ENCODE measurements at places on chromosomes 2 and 18.
A peak's percentile ranks its signal among the peaks of the same experiment; 100 is the strongest.

DNA sequence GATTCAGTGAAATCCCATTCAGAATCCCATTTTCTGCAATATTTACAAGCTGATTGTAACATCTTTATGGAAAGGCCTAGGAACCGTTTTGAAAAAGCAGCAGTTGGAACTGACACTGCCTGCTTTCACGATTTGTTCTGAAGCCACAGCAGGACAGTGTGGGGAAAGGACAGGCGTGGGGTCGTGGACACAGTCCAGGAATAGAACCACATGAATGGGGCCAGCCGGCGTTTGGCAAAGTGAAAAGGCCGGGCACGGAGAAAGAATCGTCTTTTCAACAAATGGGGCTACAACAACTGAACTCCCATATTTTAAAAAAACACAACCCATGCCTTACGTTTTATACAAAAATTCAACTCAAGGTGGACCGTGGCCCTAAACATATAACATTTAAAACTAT is 69.8 kb downstream of the SLC66A2 start:
- DNase-seq = no peak

DNA sequence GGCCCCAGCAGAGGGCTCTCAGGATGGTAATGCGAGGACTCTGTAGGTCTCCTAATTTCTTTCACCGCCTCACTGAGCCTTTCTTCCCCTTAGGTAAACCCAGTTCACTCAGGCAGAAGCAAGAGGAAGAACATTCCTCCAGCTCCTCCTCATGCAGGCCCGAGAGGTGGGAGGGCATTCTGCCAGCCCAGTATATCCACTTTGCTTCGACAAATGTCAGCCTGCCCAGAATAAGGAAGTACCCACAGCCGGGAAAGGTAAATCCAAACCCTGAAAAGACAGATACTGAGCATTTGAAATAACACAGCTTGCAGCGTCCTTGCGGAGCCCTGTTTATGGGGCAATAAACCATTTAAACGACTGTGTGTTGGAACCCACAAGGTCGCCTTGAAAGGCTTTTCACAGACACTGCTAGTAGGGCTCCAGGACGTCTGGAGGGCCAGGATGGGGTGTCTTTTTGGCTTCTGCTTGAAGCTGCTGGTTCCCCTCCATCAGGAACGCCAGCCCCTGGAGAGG is 63.0 kb upstream of the STPG4 start:
- no peak for DNase-seq

DNA sequence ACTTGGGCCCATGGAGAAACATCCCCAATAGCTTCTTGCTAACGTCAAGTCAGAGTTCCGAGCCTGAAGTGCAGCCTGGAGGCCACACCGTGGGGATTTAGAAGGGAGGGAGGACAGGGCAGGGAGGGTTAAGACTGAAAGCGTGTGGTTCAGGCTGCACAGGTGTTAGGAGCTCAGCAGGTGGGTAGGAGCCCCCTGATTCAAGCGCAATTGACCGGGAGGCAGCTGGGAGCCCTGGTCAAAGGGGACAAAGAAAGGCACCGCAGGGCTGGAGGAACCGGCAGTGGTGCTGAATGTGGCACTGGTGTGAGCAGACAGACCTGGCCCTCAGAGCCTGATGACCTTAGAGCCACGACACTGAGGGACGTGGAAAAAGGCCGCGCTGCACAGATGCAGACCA is 149.6 kb downstream of the TMEM18 start:
- DNase-seq = no peak

GRCh38 chr2:215286309-215286708 is 25.6 kb upstream of the ATIC start:
- DNase-seq = no peak

GRCh38 chr2:26453421-26454329 is 24.2 kb downstream of the OTOF start:
- DNase-seq = no peak

DNA sequence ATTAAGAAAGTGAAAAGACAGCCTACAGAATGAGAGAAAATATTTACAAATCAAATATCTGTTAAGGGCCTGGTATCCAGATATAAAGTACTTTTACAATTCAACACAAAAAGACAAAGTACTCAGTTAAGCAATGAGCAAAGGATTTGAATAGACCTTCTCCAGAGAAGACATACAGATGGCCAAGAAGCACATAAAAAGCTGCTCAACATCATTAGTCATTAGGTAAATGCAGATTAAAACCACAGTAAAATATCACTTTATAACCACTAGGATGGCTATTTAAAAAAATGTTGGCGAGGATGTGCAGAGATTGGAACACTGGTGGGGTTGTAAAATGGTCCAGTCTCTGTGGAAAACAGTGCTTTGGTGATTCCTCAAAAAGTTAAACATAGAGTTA is 38.9 kb downstream of the RAB31 start:
- DNase-seq = no peak

DNA sequence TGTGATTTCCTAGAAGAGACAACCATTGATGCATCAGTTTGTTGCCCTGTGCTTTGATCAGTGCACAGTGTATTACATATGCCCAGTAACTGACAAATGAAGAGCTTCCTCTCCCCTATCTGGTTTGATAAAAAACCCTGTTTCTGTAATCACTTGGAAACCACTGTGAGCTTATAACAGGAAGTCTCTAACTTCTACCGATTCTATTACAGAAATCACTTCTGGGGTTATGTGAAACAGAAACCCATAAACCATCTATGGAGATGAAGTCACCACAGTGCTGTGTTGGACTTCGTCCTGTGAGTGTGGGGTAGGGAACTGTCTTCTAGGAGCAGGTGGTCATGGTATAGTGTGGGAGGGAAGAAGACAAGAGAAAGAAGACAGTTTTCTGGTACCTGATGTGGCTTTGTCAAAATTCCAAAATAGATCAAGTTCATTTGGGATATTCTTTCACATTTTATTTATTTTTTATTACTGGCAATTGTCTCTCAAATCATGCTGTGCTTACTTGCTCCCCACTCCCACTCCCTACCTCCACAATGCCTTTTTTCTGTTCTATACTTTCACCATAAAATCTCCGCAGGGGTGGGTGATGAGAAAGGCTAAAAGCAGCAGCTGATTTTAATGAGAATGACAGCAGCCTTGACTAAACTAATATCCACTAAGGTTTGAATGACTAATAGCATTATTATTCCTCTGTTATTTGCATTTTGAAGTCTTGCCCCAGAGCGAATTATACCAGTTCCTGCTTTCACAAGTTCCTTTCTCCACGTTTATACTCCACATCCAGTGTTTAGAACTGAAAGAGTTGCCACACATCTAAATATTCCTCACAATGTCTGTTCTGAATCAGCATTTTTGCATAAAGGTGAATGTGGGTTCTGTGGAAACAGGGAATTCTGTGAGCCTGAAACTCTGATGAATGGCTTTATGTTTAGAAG is 41.7 kb upstream of the RND3 start:
- no peak for DNase-seq

- no peak for DNase-seq
These were observed 769.6 kb upstream of the CRIM1 start for GRCh38 chr2:35585972-35586371.

DNA sequence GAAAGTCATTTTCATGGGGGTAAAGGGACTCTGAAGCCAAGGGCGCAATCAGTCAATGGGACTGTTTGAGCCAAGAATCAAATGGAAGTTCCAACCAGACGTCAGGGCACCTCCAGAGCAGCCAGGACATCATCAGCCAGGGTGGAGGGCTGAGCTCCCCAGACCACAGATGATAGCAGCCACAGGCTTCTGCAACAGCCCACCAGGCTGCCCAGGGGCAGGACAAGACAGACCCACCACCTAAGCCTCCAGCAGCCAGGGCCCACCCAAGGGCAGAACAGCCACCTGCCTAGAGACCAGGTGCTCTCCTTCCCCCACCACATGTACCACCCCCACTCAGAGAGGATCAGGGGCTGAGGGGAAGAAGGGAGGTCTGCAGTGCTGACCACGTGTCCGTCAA is 53.8 kb upstream of the SLC66A3 start:
- no peak for DNase-seq

DNA sequence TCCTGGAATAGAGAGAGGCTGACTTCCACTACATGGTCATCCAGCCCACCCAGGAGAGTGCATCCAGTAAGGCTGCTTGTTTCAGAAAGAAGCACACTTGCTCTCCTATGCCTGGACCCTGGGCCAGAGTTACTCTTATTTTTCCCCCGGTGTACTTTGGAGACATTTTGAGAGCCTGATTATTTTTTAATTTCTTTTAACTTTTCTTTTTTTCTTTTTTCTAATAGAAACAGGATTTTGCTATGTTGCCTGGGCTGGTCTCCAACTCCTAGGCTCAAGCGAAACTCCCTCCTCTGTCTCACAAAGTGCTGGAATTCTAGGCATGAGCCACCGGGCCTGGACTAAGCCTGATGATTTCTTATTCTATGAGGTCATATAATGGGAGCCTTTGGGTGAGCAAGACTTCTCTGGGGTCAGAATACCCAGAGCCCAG is 62.2 kb downstream of the RPL37A start:
- peak; percentile 79 for DNase-seq

- DNase-seq = no peak
These were observed 533.8 kb downstream of the FBXO15 start for GRCh38 chr18:73613706-73614340.

GRCh38 chr2:2075875-2076529 is 255.1 kb downstream of the MYT1L start:
- no peak for DNase-seq

- DNase-seq = no peak
These were observed 90.1 kb upstream of the L3MBTL4 start for GRCh38 chr18:6504605-6505497.

DNA sequence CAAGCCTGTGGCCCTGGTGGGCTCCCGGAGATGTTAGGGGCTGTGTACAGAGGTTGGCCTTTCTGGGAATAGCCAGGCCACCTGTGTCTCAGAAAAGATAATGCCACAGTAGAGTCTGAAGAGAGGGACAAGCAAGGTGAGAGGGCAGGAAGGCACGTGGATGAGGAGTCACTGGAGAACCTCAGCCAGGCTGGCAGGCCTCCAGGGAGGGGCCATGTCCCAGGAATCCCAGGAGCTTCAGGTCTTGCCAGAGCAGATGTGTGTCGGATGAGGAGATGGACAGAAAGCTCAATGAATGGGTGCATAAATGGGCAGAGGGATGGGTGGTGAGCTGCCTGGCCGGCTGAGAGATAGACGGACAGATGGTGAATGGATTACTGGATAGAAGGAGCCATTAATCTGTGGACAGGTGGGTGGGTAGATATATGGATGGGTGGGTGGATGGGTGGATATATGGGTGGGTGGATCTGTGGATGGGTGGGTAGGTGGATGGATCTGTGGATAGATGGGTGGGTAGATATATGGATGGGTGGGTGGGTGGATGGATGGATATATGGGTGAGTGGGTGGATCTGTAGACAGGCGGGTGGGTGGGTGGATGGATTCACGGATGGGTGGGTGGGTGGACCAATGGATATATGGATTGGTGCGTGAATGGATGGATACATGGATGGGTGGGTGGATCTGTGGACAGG is 7.9 kb upstream of the OTOF start:
- DNase-seq = no peak

DNA sequence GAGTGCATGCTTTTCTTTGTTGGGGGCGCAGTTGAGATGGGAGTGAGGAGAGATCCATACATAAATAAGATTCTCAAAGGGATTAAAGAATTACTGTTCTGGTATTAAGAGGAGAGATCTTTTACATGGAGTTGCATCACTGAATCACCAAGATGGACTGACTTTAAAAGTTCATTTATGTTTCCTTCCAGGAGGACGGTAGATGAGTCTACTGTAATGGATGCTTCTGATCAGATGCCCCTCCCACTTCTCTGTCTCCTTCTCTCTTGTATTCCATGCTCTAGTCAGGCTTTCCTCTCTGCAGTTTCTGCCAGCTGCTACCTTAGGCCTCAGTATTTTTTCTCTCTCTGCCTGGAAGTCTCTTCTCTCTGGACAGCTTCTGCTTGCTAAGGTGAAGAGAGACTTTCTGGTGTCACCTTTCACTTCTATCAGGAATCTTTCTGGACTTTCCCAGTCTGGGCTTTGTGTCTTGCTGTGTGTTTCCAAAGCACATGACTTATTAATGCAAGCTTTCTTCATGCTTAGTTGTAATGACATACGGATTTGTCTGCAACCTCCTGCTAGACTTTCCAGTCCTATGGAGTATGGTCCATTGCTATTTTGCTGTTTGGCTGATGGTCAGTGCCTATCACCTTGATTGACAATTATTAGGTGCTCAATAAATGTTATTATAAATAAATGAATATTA is 23.6 kb downstream of the FAM171B start:
- DNase-seq = no peak

- no peak for DNase-seq
These were observed at the start of gene ZBTB7C for GRCh38 chr18:48408727-48409590. TSS of gene ZBTB7C (minus strand) at chr18:48409383.

GRCh38 chr2:203344667-203345066 is 16.5 kb downstream of the ABI2 start:
- no peak for DNase-seq

GRCh38 chr2:119760237-119760955 is 674 bp downstream of the PTPN4 start:
- DNase-seq = peak; percentile 43

GRCh38 chr2:12071318-12071717 is 324.9 kb downstream of the LPIN1 start:
- DNase-seq = no peak

GRCh38 chr2:147511491-147511948 is 333.3 kb upstream of the ACVR2A start:
- DNase-seq = peak; percentile 71

- peak; percentile 84 for DNase-seq
These were observed 8.9 kb downstream of the TEX44 start for GRCh38 chr2:231601356-231602229.

DNA sequence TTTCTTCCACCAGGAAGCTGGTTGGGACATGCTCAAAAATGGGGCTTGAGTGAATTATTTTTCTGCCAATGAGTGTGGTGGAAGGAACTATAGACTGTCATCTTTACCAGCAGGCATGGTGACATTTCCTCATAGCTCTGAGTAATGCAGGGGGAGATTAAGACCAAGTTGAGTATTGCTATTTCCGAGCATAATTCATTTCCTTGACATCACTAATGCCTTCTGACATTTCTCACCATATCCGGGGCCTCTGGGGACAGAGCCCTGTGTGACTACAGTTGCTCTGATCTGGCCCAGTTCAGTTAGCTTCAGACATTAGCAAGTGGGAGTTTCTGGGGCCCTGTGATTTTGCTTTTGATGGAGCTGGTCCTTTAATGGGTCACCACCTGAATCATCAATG is 410.4 kb downstream of the MEIS1 start:
- DNase-seq = no peak

GRCh38 chr2:173355866-173356508 is 1.3 kb downstream of the CDCA7 start:
- DNase-seq = no peak

DNA sequence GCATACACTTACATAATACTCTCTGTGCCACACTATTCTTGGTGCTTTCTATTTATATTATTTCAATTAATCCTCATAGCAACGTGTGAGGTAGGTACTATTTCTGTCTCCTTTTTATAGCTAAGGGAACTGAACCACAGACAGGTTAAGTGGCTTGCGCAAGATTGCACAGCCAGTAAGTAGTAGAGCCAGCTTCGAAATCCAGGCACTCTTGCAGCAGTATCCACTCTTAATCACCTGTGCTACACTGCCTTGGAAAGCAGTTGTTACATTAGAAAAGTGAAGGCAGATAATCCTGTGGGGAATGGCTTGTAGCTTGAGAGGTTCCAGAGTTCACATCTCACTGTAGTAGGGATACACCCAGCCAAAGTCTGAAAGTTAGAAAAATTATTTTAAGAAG is 198.3 kb downstream of the LDLRAD4 start:
- no peak for DNase-seq

- DNase-seq = no peak
These were observed 7.6 kb downstream of the FAM168B start for GRCh38 chr2:131085646-131086045.
